H1 (cell line): ENCODE measurements at places on chromosomes 3 and 15. TPM values are rescaled to one million over a fixed set of nuclear protein-coding genes. Genes with fewer than 3 reads are reported as not detected.

Gene OR5H2
- not detected in 2 replicates for total RNA-seq

Gene TRNT1
- total RNA-seq, result 31.0 and 33.1 TPM in 2 replicates

Gene SYNPR
- 0.54 and 0.99 TPM in 2 replicates for total RNA-seq

Gene FEZF2
- total RNA-seq, result not detected in 2 replicates

Gene ACOX2
- total RNA-seq, result 3.1 and 3.2 TPM in 2 replicates

Gene RPL22L1
- total RNA-seq, result 271 and 280 TPM in 2 replicates

GRCh38 chr3:86937306-86937791 is 53.6 kb downstream of the VGLL3 start:
- H3K27ac ChIP-seq, result no peak overlapping the region
- no peaks in the 10 kb centered on the region for H3K27me3 ChIP-seq
- H3K4me1 ChIP-seq, result no peaks in the 10 kb centered on the region
- no peaks in the 10 kb centered on the region for H3K36me3 ChIP-seq

DNA sequence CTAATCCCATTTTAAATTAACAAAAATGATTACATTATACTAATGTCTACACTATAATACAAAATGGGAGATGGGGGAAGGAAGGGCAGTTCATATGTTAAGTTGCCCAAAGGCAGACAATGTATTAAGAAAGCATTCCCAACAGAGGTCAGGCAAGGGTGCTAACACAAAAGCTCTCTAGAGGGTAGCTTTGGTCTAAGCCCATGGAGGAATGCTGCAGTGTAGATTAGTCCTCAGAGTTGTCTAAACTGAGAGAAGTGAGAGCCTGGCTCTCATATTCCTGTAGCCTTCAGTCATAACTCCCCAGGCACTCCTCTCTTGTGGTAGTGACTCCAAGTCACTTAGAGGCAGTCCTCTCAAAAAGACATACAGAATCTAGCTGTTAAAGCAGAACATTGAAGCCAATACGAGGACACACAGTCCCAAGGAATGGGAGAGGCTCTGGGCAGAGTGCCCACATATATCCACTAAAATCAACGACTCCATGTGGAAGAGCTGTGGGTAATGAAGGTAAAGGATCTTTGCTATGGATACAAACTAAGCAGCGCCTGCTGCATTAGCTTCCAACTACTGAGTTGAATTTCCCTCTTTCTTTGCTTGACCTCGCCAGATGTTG is 14.5 kb downstream of the NEK10 start:
- no peak overlapping the region for H3K4me3 ChIP-seq
- peaks cover 15% of the 10 kb centered on the region for H3K4me1 ChIP-seq
- no peak overlapping the region for H3K27ac ChIP-seq
- H3K27me3 ChIP-seq, result no peaks in the 10 kb centered on the region

DNA sequence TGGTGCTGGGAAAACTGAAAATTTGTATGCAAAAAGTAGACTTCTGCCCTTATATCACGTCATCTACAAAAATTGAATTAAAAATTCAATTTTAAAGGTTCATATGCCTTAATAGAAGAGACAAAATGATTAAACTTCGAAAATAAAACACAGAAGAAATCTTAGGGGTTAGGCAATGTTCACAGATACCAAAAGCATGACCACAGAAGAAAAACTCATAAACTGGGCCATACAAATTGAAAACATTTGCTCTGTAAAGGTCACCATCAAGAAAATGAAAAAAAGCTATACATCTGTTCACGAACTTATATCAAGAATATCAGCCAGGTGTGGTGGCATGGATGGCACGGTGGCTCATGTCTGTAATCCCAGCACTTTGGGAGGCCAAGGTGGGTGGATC is 245.1 kb downstream of the PCCB start:
- no peaks in the 10 kb centered on the region for H3K4me1 ChIP-seq
- H3K27ac ChIP-seq, result no peak overlapping the region
- no peaks in the 10 kb centered on the region; the same call in 1 of the 2 replicates for H3K36me3 ChIP-seq
- H3K27me3 ChIP-seq, result no peaks in the 10 kb centered on the region

DNA sequence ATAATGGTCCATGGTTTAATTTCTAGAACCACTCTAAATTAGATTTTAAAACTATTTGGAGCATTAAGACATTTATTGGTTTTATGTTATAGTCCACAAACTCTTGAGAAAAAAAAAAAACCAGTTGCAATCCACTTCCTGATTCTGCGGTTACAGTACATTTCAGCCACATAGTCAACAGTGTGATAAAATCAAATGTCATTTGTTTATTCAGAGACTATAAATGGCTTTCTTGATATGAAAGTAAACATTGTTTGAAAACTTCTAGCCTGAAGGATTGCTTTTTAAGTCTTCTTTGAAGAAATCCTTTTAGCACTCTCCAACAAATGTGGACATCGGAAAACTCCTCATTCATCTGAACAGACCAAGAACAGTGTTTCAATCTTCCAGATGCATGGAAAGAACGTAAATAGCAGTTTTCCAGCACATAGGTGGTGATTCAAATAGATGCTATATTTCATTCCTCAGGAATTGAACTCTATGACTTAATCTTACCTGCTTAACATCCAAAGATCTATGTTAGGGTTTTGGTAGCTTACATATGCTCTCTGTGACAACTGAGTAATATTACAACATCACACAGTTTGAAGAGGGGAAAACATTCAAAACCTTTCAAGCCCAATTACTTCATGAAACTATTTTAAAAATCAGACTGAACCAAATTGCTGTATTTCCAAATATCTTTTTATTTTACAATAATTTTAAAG is 87.8 kb upstream of the UBE2E2 start:
- H3K27me3 ChIP-seq, result no peaks in the 10 kb centered on the region
- no peaks in the 10 kb centered on the region for H3K36me3 ChIP-seq
- DNase-seq, result no peak
- H3K4me3 ChIP-seq, result no peak overlapping the region

- no peak overlapping the region for H3K27ac ChIP-seq
- DNase-seq, result no peak
- no peaks in the 10 kb centered on the region for H3K36me3 ChIP-seq
- no peaks in the 10 kb centered on the region for H3K4me1 ChIP-seq
- H3K27me3 ChIP-seq, result no peaks in the 10 kb centered on the region
Observed at GRCh38 chr3:108125550-108126071, 34.8 kb upstream of the CD47 start.

DNA sequence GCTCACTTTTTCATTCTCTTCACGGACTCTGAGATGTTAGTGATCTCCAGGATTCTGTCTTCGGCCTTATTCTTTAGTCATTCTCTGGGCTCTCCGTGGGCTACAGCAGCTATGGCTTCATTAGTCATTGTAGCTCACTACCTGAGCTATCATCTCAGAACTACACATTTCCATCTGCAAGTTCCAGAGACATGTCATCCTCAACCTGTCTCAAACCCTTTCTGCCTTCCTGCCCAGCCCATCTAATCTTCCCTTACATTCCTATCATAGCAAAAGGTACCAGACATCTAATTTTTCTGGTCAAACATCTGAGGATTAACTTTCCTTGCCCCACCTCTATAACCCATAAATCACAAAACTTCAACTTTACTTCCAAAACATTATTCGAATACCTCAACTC is 13.2 kb downstream of the TSPAN3 start:
- H3K4me1 ChIP-seq, result peaks cover 6% of the 10 kb centered on the region; the same call in 1 of the 2 replicates
- H3K36me3 ChIP-seq, result peaks cover under 1% of the 10 kb centered on the region; the same call in 1 of the 2 replicates
- no peak overlapping the region for H3K27ac ChIP-seq
- H3K27me3 ChIP-seq, result no peaks in the 10 kb centered on the region
- no peak for DNase-seq
- no peak overlapping the region for H3K4me3 ChIP-seq

- no peak for DNase-seq
- no peak overlapping the region for H3K4me3 ChIP-seq
- no peaks in the 10 kb centered on the region for H3K27me3 ChIP-seq
- H3K36me3 ChIP-seq, result no peaks in the 10 kb centered on the region
- H3K4me1 ChIP-seq, result peaks cover 8% of the 10 kb centered on the region
Observed at GRCh38 chr3:171822431-171823106, 12.3 kb upstream of the PLD1 start.

GRCh38 chr3:11444404-11444803 is 172.2 kb downstream of the ATG7 start:
- H3K4me1 ChIP-seq, result no peaks in the 10 kb centered on the region
- H3K4me3 ChIP-seq, result no peak overlapping the region
- no peaks in the 10 kb centered on the region for H3K36me3 ChIP-seq

DNA sequence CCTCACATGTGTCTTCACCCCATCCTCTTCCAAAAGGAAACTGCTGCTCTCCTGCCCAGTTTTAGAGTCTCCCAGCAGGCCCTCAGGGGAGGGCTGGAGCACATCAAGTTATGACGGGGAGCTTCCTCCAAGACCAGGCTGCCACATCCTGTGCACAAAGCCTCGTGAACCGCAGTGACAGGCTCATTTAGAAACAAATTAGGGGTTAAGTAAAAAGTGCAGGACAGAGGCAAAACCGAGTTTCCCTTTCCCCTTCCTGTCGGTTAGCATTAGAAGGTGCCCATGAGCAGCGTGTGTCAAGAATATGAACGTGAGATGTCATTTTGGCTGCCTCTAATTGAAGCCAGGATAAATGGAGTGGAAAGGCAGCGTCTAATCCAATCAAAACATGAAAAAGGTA is 199.7 kb downstream of the ARRDC4 start:
- no peak overlapping the region for H3K27ac ChIP-seq
- no peaks in the 10 kb centered on the region for H3K36me3 ChIP-seq
- H3K27me3 ChIP-seq, result no peaks in the 10 kb centered on the region
- DNase-seq, result no peak
- H3K4me3 ChIP-seq, result no peak overlapping the region
- no peaks in the 10 kb centered on the region for H3K4me1 ChIP-seq

- H3K27me3 ChIP-seq, result no peaks in the 10 kb centered on the region
- no peak overlapping the region for H3K4me3 ChIP-seq
- H3K4me1 ChIP-seq, result no peaks in the 10 kb centered on the region
- DNase-seq, result no peak
Observed at GRCh38 chr3:41847679-41848078, 114.2 kb downstream of the ULK4 start.

DNA sequence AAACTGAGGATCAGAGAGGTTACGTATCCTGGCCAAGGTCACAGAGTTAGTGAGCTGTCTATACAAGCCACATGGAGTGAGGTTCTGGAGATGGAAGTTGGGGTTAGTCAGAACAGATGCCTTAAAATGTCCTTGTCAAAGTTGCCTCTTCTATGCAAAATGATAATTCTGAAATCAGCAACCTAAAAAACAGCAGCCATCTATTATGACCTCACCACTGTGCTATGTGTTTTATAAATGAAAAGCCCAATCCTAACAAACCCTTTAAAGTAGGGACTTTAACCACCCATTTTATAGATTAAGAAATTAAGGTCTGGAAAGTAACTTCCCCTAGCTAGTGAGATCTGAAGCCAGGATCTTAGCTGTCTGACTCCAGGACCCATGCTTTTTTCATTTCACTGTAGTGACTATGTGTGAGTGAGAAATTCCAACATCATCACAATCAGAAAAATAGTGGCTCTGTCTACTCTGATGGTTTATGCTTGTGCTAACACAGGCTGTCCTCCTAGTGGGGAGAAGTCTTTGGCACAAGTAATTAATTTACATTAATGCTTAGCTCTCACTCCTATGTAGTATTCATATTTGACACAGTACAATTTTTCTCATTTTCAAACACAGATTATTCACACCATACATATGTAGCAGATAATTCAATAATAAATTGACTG is 143.6 kb downstream of the ANO10 start:
- no peak for DNase-seq
- H3K27me3 ChIP-seq, result peaks cover 20% of the 10 kb centered on the region; the same call in 1 of the 2 replicates
- peaks cover 9% of the 10 kb centered on the region; the same call in 1 of the 2 replicates for H3K4me1 ChIP-seq
- H3K4me3 ChIP-seq, result no peak overlapping the region

- no peaks in the 10 kb centered on the region for H3K36me3 ChIP-seq
- H3K4me1 ChIP-seq, result no peaks in the 10 kb centered on the region
- no peak for DNase-seq
- H3K4me3 ChIP-seq, result no peak overlapping the region
- H3K27me3 ChIP-seq, result no peaks in the 10 kb centered on the region
Observed at GRCh38 chr15:69323893-69324430, 25.2 kb downstream of the PAQR5 start.

- H3K4me1 ChIP-seq, result no peaks in the 10 kb centered on the region
- no peak for DNase-seq
- H3K36me3 ChIP-seq, result no peaks in the 10 kb centered on the region
Observed at GRCh38 chr3:177622520-177622919, 425.2 kb upstream of the TBL1XR1 start.

GRCh38 chr15:58736018-58736643 is 13.4 kb downstream of the ADAM10 start:
- H3K36me3 ChIP-seq, result no peaks in the 10 kb centered on the region
- no peaks in the 10 kb centered on the region for H3K4me1 ChIP-seq
- no peak overlapping the region for H3K4me3 ChIP-seq
- no peak overlapping the region for H3K27ac ChIP-seq

DNA sequence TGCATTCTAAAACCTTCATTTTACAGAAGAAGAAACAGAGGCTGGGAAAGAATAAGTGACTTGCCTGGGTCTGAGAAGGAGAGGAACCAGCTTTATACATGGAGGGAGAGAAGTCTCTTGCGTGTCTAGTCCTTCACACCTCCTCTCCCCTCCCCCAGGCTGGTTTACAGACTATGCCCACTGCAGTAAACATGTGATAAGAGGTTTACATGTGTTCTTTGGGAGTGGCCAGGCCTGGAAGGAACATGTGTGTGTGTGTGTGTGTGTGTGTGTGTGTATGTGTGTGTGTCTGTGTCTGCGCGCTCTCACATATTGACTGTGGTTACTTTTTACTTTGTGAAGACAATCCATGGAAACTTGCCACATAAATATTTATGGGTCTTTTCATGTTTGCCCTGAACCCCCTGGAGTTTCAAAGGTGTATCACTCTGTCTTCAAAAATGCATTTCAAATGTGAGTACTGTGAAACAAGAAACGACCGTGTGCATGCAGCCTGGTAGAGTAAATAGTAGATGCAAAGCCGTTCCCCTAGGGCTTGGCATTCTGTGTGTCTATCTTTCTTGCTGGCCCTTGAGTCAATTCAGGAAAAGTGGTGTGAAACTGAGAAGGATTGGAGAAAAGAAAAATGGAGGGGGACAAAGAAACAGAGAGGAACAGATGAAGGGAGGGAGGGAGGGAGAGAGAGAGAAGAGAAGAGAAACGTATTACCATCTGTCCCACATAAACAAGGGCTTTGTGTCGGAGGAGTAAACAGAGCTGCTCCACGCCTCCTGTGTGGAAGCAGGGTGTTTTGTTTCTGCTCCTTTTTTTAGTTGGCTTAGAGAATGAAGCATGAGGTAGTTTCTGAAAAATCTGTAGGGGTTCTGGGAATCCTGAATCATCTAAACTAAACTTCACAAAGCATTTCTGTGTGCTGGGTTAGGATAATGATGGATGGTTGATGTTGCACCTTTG is 51.7 kb downstream of the CLDN11 start:
- no peaks in the 10 kb centered on the region for H3K36me3 ChIP-seq
- DNase-seq, result peak; percentile 26
- no peaks in the 10 kb centered on the region for H3K27me3 ChIP-seq
- H3K27ac ChIP-seq, result no peak overlapping the region; the same call in 1 of the 2 replicates
